ENCODE measurements at places on chromosomes 5 and 9.

- no peak for DNase-seq
Measured at GRCh38 chr5:108681079-108681921, 66.4 kb upstream of the FER start.

DNA sequence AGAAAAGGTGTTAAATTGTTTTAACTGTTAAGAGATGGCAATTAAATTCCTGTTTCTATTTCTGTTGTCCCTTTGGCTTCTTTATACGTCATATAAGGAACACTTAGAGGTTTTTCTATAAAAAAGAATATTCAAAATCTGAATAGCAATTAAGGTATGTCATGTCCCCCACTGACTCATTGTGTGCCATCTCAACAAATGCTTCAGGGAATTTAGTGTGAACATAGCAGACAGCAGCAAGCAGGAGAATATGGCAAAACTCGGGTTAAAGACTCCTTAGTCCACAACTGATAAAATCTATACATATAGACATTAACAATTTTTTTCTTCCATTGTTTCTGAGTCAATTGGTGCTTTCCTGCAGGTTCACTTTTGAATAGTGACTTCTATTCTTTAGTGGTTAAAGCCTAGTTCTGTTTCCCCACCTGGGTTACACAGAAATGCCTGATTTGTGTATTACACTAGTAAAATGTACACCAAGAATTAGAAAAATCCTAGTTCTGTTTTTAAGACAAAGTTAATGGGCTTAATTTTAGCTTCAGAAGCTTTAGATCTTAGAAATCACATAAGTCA, 17.9 kb upstream of the RPS23 start:
- DNase-seq: no peak

GRCh38 chr5:69335341-69335935, 2.8 kb upstream of the CCDC125 start:
- peak; percentile 51 for DNase-seq

GRCh38 chr9:22170990-22171670, 162.0 kb upstream of the CDKN2B start:
- DNase-seq: no peak

DNA sequence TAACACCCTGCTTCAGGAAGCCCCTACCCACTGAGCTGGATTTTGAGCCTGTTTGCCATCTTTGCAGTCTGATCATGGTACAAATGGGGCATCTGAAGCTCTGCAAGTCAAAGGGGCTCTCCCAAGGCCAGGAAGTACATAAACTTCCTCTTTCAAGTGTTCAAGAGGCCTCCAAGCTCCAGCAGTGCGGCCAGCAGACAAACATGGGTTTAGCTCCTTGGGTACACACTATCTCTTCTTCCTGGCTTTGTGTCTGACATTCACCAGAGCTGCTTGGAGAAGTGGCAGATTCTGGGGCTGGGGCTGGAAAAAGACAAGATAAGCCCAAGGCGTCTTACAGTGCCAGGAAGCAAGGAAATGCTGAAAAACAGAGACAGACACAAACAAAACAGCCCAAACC, 34.1 kb downstream of the LAMC3 start:
- DNase-seq: no peak

GRCh38 chr9:121201045-121201737, 478 bp downstream of the RAB14 start:
- peak; percentile 90 for DNase-seq

- no peak for DNase-seq
Measured at GRCh38 chr5:132427281-132428146, 58.0 kb downstream of the SLC22A5 start.

GRCh38 chr9:96436063-96436455, 13.9 kb upstream of the HABP4 start:
- no peak for DNase-seq

DNA sequence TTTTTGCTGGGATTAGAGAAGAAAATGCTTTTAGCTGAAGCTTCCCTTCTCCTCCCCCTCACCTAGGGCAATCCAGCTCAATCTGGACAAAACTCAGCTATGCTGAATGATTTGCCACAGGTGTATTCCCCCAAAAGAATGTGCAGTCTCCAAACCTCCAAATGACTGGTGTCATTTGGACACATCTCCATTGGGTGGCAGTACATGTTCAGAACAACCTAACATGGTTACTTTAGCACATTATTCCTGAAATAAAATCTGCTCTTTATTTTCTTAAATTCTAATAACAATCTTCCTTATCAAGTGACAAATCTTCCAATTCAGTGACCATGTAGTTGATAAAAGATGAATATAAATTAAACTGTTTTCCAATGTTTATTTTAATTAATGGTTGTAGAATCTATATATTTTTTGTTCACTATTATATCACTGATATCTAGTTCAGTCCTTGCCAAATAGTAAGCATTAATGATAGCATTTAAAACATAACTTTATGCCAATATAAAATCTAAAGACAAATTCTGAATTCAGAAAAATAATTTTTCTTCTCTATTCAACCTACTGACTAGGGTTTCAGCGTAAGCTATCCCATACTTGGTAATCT, 61.3 kb upstream of the MOCS2 start:
- no peak for DNase-seq

DNA sequence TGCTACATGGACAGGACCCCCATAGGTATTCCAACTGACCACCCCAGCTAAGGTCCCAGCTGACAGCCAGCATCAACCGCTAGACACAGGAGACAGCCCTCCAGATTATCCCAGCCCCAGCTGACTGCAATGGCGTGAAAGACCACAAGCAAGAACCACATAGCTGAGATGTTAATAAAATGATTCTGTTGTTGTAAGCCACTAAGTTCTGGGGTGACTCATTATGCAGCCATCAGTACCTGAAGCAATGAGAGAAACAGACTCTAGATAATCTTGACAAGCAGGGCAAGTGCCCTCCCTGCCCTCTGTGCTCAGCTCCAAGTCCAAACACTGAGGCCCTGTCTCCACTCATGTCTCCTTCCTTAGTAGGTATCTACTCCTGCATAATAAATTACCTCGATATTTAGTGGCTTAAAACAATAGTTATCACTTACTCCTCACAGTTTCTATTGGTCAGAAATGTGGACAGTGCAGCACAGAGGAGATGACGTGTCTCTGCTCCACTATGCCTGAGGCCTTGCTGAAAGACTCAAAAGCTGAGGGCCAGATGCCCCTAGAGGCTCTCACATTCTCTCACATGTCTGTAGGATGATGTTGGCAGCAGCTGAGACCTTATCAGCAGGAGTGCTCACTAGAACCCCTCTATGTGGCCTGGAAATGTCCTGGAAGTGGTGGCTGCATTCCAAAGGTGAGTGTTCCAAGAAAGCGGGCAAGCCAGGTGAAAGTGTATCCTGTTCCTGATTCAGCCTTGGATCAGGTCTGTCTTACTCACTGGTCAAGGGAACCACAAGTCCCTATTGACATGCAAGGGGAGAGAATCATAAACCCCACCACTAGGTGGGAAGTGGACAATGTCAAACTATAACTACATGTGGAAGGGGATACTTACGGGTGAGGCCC, 2.5 kb downstream of the MGAT1 start:
- DNase-seq: no peak

DNA sequence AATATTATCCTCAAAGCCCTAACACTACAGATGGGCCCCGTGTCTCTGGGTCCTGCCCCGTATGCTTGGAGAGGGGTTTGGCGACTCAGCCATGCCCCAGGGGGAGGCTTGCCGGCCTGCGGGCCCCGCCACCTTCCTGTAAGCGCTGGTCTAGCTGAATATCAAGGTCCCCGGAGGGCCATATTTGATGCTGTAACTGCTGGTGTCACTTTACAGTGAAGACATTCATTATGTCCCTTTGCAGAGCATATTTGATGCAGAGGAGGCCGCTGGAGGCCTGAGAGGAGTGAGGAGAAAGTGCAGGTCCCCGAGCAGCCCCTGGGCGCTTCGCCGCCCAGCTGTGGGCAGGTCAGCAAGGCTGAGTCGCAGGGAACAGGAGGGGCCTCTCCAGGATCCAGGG, 16.8 kb downstream of the IRX4 start:
- DNase-seq: no peak

- no peak for DNase-seq
Measured at GRCh38 chr5:111422245-111422644, 90.1 kb downstream of the STARD4 start.

- no peak for DNase-seq
Measured at GRCh38 chr5:72846483-72846882, 30.0 kb downstream of the TNPO1 start.

DNA sequence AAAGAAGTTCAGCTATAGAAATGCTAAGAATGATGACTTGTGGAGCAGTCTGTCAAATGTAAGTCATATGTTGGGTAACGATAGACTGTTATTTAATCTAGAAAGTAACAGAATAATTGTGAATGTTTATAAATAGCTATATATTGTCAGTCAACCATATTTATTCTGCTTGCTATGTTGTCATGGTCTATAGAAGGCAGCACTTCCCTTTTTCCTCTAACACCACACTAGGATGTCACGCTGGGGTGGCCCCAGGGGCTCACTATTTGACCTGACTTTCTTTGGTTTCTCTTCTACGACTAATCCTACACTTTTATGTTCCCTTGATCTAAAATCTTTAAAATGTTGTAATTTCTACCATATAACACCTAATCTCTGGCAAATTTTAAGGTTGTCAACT, 20.5 kb downstream of the ERAP2 start:
- DNase-seq: no peak

- DNase-seq: no peak
Measured at GRCh38 chr5:34899066-34899465, 16.2 kb downstream of the RAD1 start.

- DNase-seq: no peak
Measured at GRCh38 chr5:149781612-149782011, 51.5 kb downstream of the PPARGC1B start.

DNA sequence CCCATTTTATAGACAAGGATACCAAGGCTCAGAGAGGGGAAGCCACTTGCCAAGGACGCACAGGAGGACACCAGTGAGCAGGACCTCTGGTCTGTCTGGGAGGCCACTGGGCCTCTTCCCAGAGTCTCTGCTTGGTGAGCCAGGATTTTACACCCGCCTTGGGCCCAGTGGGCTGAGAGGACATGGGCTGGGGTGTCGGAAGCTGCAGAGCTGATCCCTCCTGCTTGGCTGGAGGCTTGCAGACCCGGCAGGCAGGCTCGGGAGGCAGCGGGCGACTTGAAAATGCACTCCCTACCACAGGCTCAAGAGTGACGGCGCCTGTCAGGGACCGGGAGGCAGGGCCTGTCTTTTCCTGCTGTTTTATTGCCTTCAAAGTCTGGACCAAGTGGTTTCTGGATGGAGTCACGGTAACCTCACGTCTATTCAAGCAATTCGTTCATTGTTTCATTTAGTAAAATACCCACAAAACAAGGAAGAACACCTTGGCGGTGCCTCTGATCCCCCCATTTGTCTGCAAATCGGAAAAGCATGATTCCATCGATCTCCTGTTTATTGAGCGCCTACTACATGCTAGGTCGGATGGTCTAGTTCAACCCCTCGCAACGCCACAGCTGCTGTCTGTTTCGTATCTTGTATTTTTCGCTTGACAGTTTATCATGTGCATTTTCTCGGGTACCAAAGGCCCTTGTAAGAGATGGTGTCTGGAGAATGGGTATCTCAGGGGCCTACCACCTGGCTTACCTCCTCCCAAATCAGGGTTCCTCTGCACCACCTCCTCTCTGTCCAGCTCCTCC, 108.1 kb upstream of the IER5L start:
- peak; percentile 84 for DNase-seq

- DNase-seq: no peak
Measured at GRCh38 chr9:115540091-115540490, 422.1 kb upstream of the TNC start.

DNA sequence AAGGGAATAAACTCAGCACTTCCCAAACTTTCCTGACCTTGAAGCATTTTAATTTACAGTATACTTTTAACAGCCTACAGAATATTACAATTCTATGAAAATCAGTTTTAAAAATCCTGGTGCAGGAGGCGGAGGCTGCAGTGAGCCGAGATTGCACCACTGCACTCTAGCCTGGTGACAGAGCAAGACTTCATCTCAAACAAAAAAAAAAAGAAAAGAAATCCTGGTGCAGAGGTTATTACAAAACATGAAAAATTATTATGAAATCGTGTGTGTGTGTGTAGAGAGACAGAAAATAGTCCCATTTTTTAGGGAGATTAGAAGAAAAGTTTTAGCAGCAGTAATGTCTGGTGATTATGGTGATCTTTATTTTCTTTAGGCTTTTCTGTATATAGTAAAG, 26.9 kb downstream of the GOLPH3 start:
- no peak for DNase-seq

DNA sequence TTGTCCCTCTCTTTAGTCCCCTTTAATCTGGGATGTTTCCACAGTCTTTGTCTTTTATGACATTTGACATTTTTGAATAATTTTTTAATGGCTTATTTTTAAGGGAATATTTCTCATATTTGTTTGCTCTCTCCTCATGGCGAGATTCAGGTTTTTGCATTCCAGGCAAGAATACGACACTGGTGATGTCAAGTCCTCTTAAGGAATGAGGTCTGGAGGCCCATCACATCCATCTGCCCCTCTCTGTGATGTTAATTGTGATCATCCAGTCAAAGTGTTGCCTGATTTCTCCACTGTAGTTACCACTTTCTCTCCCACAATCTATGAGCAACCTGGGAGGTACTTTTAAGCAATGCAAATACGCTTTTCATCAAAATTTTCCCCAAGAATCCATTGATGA, 193.2 kb downstream of the MAST4 start:
- DNase-seq: no peak

GRCh38 chr5:73374520-73375190, 73.9 kb downstream of the FOXD1 start:
- DNase-seq: no peak

- no peak for DNase-seq
Measured at GRCh38 chr9:105854783-105855724, 160.7 kb downstream of the TMEM38B start.

Data from mesenteric fat pad (tissue), 1 donor.